ENCODE measurements at places on chromosomes 3 and 15.

DNA sequence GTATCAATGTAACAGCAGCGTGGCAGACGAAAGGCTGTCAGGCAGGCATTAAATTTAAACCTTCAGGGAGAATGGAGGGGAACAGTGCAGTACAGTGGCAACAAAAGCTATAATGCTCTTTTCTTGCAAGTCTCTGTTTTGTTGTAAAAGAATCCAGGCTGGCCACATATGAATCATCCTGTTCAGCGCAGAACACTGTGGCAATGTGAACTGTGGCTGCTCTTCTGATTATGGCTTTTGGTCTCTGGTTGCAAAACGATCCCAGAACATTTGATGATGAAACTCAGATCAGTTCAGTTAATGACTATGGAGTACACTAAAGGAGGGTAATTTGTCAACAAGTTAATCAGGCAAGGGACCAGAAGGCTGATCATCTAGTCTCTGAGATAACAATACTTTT lies 219.7 kb upstream of the SGO1 start:
- no peak for DNase-seq

GRCh38 chr3:192883512-192883911 lies 34.1 kb downstream of the MB21D2 start:
- no peak for DNase-seq

- no peak for DNase-seq
These were observed 80.9 kb downstream of the MLH1 start for GRCh38 chr3:37074178-37074577.

- no peak for DNase-seq
These were observed 51.0 kb downstream of the NFKBIZ start for GRCh38 chr3:101900316-101900715.

- no peak for DNase-seq
These were observed 69.7 kb upstream of the ITGA11 start for GRCh38 chr15:68501616-68502015.

Measured in stimulated activated CD4-positive, alpha-beta T cell treated with anti-CD3 and anti-CD28 coated beads, Interleukin-1b, Interleukin-23, amount 100 ng/mL, for 24 hours (primary cell).